ENCODE measurements at places on chromosomes 11 and 22.

DNA sequence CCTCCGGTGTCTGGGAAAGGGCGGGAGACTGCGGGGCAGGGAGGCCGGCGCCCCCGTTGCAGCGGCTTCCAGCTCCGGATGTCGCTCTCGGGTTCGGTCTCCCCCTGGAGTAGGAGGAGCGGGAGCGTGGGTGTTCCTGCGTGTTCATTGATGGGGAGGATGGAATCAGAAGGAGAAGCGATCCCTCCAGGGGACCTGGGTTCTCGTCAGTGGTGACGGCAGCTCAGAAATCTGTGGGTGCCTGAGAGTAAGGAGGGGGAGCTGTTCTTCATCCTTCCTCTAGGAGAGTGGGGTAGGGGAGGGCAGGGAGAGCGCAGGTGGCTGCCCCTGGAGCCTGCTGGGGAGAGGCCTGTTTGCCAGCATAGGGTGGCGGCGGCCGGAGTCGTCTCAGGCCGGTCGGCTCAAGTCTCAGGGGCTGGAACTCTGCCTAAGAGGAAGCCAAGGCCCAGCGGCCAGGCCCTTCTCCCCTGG, 1.1 kb downstream of the UBASH3B start:
- DNase-seq = no peak

- no peak for DNase-seq
These were observed 106.5 kb downstream of the ALX4 start for GRCh38 chr11:44203270-44204043.

- DNase-seq = no peak
These were observed 15.8 kb upstream of the NUP160 start for GRCh38 chr11:47863898-47864430.

DNA sequence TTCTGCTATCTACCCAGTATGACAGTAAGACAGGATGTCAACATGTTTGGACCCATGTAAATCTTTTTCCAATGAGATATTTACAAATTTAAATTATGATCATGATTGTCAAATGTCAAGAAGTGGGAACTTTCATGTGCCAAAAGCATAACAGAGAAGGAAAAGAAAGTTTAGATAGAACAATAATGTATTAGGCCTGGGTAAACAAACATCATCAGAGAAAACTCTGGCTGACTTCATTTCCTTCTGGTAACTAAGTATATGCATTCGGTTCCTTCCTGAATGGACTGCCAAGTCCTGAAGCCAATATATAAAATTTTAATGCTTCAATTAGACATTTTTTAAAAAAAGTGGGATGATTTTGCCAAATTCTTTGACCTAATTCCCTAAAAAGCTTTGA, 16.5 kb downstream of the RNF141 start:
- DNase-seq = no peak

GRCh38 chr11:72102162-72102561, 935 bp downstream of the LAMTOR1 start:
- DNase-seq = no peak

DNA sequence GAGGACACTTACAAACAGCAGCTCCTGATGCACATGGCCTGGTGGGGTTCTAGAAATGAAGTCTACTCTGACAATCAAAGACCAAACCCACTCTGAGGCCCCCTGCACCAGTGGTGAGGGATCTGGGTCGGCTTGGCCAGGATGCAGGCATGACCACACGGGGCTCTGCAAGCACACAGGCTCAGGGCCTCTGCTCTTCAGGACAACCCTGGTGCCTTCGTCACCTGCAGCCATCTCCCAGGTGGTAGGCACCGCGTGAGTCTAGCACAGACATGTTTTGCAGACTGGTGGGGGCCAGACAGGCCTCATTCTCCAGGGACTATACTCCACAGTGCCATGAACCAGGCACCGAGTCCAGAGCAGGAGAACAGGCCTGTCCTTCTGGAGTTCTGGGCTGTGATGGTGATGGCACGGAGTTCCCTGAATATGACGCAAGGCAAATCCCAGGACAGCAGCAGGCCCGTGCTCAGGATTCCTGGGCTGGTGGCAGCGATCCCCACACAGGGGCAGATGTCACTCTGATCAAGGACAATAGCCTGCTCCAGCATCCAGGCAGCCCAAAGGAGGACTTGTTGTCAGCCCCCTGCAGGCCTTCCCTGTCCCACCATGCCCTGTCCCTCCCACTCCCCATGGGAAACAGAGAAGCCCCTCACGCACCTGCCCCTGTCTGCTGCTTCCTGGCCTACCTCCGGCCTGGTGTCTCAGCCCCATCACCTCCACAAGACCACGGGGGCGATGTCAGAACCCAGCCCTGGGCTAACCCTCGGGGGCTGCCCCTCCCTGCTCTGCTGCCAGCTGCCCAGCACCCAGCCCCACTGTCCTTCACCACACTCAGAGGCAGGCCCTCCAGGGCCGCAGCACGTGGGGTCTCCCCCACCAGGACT, 36.1 kb downstream of the GNB1L start:
- DNase-seq = peak; percentile 71

- no peak for DNase-seq
These were observed 149.1 kb upstream of the SOX6 start for GRCh38 chr11:16505481-16505880.

DNA sequence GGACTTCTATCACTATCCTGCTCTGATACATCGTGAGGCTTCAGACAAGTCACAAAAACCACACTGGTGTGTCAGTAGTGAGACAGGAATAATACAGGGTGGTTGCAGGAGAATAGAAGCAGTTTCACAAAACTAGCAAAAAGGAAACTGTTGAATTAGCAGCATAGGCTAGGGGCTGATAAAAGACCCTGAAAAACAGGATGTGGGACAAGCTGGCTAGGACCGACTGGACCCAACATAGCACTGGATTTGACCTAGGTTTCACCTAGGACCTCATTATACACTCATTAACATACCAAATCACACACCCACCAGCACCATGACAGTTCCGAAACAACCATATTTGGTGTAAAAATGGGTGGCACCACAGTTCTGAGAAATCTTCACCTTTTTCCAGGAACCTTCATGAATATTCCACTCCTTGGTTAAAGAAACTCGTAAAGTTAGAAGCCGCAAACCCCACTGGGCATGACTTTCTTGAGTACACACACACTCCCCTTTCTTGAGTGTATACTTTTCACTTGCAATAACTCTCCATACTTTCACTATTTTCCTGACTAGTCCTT, 76.2 kb downstream of the SLC1A2 start:
- no peak for DNase-seq

GRCh38 chr11:93842461-93842860, 8.0 kb downstream of the VSTM5 start:
- DNase-seq = no peak

DNA sequence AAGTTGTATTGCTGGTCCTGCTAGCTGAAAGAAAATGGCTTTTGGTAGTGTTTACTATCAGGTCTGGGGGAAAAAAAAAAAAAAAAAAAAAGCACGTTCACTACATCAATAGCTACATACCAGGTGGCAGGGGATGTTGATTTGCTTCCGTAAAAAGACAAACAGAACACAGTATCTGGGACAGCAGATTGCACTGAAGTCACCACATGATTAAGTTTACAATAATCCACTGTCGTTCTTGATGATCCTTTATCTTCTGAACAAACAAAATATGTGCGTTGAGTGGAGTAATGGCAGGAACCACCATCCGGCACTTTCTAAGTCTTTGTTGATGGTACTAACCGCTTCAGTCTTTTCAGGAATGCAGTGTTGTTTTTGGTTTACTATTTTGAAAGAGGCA, 48.7 kb downstream of the DDX6 start:
- DNase-seq = no peak

- no peak for DNase-seq
These were observed 181.3 kb upstream of the SEZ6L start for GRCh38 chr22:25987948-25988347.

DNA sequence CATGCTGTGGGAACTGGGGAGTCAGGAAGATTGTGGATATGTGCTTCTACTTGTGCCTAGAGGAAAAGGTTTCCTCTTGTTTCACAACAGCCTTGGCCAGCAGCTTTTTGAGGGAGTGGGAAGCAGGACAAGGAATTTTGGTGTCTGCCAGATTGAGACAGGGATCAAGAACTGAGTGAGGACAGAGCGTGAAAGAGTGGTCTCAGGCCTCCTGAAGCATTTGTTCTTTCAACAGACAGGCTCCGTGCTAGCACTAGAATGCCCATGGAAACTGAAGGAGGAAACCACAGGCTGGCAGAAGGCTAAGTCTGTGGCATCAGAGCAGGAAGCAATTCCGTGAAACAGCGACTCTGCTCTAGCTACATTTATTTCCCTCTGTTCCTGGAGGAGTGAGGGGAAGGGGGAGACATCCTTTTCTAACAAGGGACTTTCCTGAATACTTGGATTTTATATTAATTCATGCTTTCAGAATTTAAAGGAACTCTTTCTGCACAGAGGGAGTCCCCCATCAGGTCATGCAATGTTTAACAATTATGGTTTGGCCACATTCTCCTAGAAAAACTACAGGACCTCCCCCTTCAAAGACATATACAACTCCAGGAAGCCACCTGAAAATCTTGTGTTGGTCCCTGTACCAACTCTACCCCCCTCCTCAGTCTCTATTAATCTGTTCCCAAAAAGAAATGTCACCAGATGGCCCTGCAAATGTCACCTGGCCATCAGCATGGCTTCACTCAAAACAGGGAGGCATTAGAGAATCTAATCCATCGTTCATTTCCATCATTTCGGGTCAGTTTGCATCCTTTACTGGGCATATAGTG, 96.1 kb downstream of the SYT9 start:
- DNase-seq = no peak

GRCh38 chr11:78228467-78228866, 39.7 kb downstream of the USP35 start:
- no peak for DNase-seq

- DNase-seq = no peak
These were observed 34.9 kb downstream of the OR10A6 start for GRCh38 chr11:7896009-7896785.

DNA sequence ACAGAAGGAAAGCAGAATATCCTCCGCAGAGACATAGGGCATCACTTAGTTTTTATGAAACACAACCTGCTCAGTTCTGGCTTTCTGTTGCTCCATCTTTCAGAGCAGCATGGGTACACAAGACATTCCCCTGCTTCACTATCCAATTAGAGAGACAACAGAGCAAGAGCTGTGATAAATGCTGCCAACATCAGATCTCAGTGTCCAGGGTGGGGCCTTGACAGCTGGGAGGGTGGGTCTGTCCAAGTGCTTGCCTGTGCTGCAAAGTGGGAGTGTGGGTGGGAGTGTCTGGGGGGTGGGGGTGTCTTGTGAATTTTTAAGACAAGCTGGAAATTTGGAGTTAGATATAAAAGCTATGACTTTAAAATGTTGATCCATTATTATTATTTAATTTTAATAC, 369.6 kb downstream of the TENM4 start:
- no peak for DNase-seq

- no peak for DNase-seq
These were observed 33.5 kb downstream of the GAB4 start for GRCh38 chr22:16974298-16975084.

DNA sequence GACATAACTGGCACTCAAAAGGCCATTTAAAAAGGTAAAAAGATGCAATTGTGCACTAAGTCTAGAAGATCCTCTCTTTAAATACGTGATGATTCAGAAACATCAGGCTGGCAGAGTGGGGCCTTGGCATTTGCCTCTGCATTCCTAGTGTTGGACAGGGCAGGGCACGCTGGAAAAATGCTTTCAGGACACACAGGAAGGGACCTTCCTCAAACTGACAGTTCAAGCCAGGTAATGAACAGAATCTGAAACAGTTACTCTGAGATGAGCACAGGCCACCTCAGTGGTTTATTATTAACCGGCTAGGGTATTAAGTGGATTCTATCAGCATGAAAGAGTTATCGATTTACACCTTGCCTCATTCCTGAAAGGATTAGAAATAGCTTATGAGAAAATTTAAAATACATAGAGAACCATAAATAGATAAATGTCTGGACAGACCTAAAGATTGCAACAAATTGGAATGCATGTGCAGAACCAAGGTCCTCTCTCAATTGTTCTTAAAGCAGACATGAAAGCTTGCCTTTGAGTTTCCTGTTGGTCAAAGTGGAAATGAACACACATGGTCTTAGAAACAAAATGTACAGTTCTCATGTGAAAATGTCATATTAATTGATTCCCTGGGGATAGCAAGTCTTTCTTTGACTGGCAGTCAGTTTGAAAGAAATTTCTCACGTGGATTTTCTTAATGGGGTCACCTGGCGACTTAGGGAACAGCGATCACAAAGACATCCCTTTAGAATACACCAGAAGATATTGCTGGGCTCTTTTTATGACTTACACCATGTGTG, 21.5 kb upstream of the CSNK2A3 start:
- no peak for DNase-seq

GRCh38 chr11:126628790-126629621, 273.5 kb downstream of the ST3GAL4 start:
- no peak for DNase-seq

- no peak for DNase-seq
These were observed 83.9 kb downstream of the GALNT18 start for GRCh38 chr11:11537871-11538270.

GRCh38 chr11:126468102-126468521, 112.6 kb downstream of the ST3GAL4 start:
- DNase-seq = no peak

GRCh38 chr11:64239662-64240434, 1.0 kb upstream of the FKBP2 start:
- DNase-seq = no peak

DNA sequence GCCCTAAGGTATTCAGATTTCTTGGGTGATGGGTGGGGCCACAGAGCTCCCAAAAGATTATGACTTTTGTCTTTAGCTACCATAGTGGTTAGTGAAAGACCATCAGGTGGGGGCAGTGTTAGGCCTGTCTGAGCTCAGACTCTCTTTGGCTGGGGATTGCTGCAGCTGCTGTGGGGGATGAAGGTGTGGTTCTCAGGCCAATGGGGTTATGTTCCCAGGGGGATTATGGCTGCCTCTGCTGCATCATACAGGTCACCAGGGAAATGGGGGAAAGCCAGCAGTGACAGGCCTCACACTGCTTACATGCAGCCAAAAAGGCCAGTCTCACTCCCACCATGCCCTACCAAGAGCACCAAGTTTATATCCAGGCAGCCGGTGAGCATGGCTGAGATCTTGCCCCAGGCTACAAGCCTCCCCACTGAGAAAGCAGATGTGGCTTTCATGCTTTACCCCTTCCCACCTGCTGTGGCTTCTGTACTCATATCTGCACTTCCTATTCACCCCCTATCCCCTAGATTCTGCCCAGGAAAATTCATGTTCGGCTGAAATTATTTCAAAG, 24.8 kb downstream of the CNTF start:
- no peak for DNase-seq

DNA sequence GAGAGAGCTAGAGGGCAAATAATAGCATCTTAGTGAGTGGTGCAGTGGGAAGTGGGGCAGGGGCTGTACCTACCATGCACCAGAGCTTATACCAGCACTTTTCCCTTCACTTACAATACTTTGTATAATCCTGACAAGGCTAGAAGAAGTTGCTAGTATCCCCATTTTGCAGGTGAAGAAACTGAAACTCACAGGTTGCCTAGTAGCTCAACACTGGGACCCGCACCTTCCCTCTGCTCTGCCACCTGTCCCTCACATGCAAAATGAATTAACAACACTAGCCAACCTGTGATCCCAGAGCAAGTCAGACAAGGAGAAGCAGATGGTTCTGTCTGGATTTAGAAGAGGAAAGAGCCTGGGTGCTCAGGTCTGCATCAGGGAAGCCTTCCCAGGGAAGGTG, 510.4 kb downstream of the BUD13 start:
- no peak for DNase-seq
